Activated CD8-positive, alpha-beta memory T cell treated with anti-CD3 and anti-CD28 coated beads for 24 hours (primary cell): ENCODE measurements at places on chromosomes 7 and 10.
A peak's percentile ranks its signal among the peaks of the same experiment; 100 is the strongest.

DNA sequence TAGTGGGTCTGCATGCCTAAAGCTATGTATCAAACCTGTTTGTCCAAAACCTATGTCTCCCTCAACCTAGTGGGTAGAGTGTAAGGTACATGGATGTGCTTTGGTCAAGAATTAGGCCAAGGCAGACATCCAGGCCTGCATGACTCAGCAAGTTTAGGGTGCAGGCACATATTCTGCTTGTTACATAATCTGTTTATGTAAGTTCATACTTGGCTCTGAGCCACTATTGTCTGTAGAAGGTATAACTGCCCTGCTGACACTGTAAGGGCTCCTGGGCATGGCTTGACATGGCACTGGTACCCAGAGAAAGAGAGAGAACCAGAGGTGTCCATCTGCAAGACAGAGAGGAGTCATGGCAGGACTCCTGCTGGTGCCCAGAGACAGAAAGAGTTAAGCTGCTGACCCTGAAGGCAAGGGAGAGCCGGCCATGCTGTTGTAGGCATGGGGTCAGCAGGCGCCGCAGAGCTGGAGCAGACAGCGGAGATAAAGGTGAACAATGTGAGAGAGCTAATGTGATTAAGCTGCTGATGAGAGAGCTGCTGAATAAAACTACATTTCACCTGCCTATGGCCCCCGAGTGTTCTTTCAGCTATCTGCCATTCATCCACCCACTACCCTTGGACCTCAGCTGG, 118.5 kb upstream of the TMEM106B start:
- no peak for DNase-seq

- peak; percentile 73 for DNase-seq
These were observed 495 bp downstream of the EIF3B start for GRCh38 chr7:2354939-2355704.

GRCh38 chr7:44376429-44377133, 51.2 kb upstream of the CAMK2B start:
- no peak for DNase-seq

- DNase-seq: no peak
These were observed 1231.1 kb upstream of the CELF2 start for GRCh38 chr10:9786576-9786975.

DNA sequence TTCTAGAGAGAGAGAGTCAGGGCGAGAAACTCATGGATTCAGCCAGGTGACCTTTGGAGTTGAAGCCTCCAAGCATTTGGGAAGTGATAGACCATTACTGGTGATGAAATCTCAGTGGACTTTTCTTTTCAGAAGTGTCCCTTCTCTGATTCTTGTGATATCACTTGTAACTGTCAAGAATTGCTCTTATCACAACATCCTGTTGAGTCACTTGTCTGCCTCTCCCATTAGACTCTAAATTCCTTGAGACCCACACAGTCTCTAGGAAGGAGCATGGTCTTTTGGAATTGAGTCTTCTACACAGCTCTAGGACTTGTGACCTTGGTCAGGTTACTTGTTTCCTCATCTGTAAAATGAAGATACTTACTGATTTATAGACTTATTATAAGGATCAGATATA, 81.0 kb downstream of the CFAP58 start:
- no peak for DNase-seq

- no peak for DNase-seq
These were observed 1023.5 kb upstream of the C7orf33 start for GRCh38 chr7:147567043-147567442.

DNA sequence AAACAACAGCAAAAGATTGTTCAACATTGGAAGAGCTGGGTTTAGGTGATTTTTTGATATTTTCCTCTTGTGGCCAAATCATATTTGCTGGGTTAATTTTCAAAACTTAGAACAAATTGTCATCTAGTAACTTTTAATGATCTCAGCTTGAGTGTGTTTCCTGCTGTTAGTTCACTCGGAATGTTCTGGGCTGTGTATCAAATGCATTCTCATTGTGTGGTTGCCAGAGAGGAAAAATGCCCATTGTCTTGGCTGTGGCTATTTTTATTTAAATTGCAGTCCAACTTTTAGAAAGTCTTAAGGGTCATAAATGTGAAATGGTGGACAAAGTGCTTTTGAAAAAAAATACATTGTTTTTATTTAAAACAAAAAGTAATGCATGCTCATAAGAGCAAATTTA, 542.0 kb downstream of the TNS3 start:
- DNase-seq: no peak

DNA sequence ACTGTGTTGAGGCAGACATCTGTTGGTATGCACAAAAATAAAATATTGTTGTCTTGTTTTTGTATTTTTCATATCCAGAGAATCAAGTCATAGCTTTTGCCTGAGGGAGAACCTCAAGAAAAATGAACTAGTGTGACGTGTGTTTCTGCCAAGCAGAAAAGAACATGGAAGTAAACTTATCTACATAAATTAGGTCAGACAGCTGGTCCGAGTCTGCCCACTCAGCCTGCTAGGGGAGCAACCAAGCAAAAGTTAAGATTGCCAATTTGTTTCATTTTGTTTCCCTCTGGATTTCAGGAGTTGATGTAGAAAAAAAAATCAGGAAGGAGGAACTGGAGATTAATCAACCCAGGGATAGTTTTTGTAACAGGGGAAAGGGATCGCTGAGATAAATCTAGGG, 572.4 kb upstream of the LRRTM3 start:
- no peak for DNase-seq

GRCh38 chr7:107661081-107661864, 645 bp downstream of the SLC26A4 start:
- peak; percentile 80 for DNase-seq

- no peak for DNase-seq
These were observed 30.6 kb downstream of the SMNDC1 start for GRCh38 chr10:110274072-110274627.

DNA sequence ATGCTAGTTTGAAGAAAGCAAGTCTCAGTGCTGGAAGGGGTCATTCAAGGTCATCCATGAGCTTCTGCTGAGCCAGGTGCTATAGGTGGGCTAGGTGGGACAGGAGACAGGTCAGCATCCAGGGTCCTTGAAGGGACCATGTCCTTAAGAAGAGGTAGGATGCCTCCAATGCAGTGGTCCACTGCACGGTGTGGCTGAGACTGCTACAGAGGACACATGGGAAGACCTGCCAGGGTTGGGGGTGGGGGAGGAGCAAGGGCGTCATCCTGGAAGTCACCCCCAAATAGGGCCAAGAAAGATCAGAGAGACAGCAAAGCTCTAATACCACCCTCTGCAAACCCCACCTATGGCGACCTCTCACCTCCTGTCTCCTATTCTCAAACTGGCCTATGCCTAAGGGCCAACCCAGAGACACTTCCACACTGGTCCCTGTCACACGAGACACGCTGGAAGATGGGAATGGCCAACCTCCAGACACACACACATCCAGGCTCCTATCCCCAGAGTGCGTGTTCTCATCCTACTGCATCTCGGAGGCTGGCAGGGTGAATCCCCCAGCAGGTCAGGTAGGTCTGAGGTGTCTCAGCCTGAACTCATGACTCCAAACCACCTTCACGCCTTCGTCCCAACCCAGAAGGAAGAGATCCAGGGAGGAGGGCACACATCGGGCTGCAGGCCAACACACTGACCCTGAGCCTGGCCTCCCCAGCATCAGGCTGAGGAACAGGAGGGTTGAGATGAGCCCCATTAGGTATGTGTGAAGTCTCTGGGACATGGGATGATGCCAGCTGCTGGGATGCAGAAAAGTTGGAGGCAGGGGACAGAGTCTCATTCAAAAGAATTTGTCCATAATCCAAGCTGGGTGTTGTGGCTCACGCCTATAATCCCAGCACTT, 5.6 kb upstream of the PPP1R35 start:
- no peak for DNase-seq

GRCh38 chr10:133275684-133276092, 980 bp downstream of the ADAM8 start:
- peak; percentile 81 for DNase-seq

DNA sequence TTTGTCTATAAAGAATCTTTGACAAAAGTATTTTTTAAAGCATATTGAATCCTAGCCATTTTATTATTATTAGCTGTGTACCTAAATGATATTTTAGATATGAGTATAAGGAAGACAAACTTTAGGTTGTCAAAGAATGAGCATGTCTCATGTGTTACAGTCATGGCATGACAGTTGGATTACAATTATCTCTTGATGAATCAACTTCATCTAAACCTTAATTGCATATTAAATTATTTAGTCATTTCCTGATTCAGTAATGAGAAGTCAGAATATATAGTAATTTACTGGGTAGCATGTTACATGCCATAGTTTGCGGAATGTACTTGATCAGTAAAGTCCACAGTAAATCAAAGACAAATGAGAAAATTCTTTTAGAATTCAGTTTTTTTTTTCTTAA, 59.2 kb downstream of the MAPK8 start:
- DNase-seq: no peak

DNA sequence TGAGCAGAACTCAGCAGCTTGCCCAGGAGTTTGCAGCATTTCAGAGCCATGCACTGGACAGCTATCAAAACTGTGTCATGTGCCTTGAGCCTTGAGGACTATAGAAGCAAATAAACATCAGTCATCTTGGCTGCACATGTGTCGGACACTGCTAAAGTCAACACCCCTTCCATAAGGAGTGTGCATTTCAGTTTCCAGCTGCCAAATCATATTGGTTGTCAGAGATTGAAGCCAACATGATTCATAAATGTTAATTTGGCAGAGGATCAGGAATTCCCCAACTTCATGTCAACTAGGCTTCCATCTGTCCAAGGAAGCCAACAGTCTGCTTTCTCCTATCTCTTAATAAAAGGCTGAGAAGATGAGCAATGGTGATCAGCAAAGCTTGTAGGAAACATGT, 32.8 kb downstream of the SLC16A12 start:
- no peak for DNase-seq

DNA sequence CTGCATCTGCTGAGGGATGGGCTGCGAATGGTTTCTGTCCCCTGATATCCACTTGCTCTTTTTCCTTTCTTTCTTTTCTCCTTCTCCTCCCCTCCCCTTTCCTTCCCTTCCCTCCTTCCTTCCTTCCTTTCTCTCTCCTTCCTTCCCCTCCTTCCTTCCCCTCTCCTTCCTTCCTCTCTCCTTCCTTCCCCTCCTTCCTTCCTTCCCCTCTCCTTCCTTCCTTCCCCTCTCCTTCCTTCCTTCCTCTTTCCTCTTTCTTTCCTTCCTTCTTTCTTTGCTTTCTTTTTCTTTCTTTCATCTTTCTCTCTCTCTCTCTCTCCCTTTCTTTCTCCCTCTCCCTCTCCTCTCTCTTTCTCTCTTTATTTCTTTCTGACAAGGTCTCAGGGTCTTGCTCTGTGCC, 20.2 kb upstream of the SPDYE1 start:
- DNase-seq: no peak

- DNase-seq: no peak
These were observed 154.8 kb downstream of the RPS24 start for GRCh38 chr10:78188446-78188845.

DNA sequence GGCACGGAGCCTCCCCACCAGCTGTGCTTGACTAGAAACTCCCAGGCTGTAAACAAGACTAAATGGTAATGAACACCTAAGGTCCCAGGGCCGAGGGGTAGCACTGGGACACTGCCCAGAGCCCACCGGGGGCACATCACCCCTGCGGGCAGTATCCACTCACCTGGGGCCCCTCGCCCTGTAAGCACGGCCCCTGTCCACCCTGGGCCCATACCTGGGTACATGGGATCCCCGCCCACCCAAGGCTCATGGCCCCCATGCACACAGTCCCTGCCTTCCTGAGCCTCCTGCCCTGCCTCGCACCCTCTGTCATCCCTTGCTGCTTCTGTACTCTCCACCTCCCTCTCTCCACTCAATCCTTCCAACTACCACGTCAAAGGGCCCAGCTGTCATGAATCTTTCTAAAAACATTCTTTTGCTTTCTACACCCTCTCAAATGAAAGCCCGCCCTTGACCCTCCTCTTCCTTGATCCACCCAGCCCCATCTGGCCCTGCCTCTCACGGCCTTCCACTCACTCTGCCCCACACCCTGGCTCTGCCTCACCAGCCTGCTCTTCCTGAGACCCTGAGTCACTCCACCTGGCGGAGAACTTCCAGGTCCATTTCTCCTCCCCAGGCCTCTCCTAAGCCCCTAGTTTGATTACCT, 173.1 kb downstream of the PARD3 start:
- no peak for DNase-seq
